ELF-1 (cell line): ENCODE measurements at places on chromosomes 2 and 18.
A peak's percentile ranks its signal among the peaks of the same experiment; 100 is the strongest.

DNA sequence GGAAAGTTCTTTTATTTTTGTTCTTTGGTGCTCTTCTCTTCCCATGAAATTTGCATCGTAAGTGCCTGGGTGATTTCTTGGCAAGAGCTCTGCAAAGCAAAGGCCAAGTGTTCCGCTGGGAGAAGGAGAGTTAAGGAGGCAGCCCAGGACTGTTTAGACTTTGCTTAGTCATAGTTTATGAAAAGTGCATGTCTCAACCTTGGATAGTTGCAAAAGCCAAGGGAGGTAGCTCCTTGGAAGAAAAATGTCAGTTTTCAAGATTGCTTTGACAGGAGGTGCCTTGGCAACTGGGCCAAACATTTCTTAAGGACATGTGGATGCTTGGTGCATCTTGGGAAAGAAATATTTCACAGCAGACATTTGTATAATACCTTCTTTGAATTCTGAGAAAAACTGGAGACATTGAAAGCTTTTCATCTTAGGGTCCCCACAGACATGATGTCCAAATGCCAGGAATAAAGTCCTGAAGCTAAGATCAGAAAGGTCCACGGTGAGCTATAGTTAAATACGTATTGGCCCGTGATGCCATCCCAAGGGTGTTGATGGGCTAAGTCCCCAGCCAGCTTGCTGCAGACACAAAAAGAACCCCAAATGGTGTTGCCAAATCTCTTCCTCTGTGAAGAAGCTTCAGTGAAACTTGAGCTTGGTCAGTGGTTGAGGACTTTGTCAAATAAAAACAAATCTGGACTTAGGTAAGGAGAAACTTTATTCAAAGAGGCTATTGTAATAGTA lies 96.3 kb upstream of the THUMPD2 start:
- no peak for DNase-seq

DNA sequence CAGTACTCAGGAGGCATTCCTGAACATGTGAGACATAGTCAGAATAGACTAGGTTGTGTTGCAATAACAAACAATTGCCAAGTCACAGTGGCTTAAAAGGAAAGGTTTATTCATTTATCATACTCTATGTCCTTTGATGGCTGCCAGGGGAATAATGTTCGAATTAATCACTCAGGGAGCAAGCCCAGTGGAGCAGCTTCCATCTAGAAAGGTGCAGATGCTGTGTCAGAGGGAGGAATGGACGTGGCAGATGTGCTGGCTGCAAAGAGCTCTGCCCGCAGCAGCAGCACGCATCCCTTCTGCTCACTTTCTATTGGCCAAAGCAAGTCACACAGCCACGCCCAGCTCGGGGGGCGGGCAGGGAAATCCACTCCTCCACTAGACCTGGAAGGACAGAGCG lies 105.9 kb upstream of the AQP4 start:
- no peak for DNase-seq

GRCh38 chr18:48924630-48925490 lies 25.9 kb downstream of the SMAD7 start:
- DNase-seq: peak; percentile 35

GRCh38 chr18:48202006-48202348 lies 207.2 kb downstream of the ZBTB7C start:
- DNase-seq: no peak

GRCh38 chr2:195313962-195314361 lies 343.1 kb upstream of the SLC39A10 start:
- DNase-seq: no peak

DNA sequence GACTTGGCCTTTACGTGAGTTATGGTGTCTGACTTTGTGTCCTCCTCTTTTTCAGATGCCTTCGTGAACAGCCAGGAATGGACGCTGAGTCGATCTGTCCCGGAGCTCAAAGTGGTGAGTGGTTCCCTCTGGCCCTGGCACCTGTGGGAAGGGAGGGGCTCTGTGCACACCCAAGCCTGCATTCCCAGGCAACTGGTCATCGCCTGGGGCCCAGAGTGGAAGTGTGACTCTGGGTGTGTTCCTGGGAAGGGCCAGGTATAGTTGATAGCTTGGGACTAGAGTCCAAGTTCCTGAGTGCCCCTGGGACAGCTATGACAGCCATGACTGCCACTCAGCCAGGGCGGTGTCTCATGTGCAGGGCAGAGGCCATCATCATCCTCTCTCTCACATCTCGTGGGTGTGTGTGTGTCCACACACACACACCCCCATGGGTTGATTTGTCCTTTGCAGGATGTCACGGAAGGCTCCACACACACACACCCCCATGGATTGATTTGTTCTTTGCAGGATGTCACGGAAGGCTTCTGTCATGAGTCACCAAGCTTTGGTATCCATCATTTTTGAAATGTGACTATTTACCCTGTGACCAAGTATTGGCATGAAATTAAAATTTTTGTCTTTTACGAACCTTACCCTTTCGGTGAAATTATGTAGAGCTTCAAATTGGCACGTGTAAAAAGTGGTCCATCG lies 215.4 kb downstream of the AGAP1 start:
- no peak for DNase-seq

DNA sequence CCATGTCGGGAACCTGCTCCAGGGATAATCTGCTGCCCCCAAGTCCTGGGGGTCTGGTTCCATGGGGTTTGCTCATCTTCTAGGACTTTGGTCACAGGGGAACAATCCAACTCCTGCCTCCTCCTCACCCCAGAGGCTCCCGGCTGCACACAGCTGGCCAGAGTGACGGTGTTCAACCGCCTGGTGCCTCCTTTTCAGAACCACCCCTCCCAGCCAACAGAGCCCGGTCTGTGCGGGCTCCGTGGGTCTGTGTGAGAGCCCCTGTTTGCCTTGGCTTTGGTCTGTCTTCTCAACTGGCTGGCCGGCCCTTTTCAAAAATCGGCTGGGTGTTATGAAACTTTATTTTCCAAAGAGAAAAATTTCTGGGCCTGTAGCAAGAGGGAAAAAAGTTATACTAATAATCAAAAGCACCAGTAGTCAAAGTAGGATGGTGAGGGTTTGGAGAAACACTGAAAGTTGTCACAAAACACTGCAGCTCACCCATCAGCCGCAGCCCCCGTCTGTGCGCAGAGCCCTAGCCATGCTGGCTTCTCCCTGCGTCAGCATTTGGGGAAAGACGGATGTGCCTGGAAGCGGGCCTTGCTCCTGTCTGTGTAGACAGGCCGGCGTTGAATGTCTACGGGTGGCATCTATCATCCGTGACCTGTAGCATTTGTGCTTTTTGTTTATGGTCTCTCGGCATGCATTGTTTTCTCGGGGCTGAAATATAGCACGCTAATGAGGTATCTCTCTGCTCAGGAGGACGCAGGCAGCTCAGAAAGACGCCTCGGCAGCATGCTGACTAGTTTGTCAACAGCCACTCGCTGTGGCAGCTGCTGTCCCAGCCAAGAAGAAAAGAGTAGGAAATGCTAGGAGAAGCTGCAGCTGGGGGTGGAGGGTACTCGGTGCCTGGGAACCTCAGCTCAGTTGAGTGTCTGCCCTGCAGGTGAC lies 138.6 kb downstream of the GLI2 start:
- DNase-seq: no peak

GRCh38 chr2:205482399-205483081 lies 199.8 kb upstream of the NRP2 start:
- no peak for DNase-seq

DNA sequence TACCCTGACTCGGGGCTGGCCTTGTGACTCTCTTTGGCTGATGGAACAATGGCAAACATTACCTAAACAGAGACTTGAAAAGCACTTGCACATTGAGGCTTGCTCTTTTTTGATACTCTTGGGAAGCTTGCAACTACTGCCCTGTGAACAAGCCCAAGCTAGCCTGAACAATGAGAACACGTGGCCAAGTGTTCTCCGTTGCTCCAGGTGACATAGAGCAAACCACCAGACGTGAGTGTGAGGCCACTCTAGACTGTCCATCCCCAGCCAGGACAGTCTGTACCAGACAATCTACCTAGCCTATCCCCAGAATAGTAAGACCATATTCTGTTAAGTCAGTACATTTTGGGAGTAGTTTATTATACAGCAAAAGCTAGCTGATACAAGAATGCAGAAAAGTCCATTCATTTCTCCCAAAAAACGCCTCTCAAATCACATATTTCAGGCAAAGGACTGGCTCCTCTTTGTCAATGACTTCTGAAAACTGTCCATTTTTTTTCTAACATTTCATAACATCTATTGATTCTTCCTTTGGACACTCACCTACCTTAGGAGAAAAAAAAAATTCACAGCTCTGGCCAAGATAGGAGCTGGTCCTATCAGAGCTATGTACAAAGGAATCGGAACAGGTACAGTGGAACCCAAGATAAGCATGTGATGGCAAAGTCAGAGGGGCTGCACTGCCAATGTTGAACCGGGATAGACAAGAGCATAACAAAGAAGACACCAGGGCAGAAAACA lies 142.1 kb upstream of the PKDCC start:
- DNase-seq: no peak

DNA sequence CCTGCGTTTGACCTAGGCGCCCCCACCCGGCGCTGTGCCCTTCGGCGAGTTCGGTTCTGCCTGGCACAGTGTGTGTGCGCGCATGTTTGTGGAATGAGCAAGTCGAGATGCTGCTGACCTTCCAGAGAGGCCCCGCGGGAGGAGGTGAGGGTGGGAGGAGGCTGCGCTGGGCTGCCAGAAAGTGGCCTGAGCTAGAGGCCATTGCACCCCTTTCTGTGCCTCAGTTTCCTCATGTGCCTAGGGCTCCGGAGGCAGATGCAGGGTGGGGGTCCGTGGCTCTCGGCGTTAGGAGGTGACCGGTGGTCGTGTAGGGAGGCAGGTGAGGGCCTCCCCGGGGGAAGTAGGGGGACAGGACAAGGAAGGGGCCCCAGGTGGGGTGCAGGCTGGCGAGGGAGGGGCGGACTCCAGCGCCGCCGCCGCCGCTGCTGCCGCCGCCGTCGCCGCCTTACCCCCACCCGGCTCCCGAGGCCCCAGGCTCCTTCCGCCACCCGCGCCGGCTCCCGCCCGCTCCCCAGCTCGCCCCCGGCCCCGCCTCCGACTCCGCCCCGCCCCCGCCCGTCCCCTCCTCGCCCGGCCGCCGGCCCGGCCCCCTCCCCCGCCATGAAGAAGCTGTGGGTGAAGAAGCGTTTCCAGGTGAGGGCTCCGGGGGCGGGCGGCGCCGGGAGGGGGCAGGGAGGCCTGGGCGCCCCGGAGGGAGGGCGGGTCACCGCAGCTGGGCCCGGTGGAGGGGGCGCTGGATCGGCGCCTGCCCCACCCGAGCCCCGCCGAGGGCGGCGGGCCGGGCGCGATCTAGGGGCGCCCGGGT lies 7.0 kb downstream of the SPEG start:
- no peak for DNase-seq

GRCh38 chr2:189854187-189854586 lies 69.9 kb downstream of the PMS1 start:
- DNase-seq: no peak

DNA sequence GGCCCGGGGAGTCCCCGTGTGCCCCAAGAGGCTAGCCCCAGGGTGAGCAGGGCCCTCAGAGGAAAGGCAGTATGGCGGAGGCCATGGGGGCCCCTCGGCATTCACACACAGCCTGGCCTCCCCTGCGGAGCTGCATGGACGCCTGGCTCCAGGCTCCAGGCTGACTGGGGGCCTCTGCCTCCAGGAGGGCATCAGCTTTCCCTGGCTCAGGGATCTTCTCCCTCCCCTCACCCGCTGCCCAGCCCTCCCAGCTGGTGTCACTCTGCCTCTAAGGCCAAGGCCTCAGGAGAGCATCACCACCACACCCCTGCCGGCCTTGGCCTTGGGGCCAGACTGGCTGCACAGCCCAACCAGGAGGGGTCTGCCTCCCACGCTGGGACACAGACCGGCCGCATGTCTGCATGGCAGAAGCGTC lies 16.9 kb upstream of the FAHD2A start:
- no peak for DNase-seq

- DNase-seq: no peak
Observed at GRCh38 chr18:3135536-3135935, 84.2 kb downstream of the MYOM1 start.
